ENCODE measurements at places on chromosomes 7 and 10. TPM values are rescaled to one million over a fixed set of nuclear protein-coding genes. Genes with fewer than 3 reads are reported as not detected.

GRCh38 chr7:2517026-2517425, 2.5 kb upstream of the LFNG start:
- no peak for DNase-seq

DNA sequence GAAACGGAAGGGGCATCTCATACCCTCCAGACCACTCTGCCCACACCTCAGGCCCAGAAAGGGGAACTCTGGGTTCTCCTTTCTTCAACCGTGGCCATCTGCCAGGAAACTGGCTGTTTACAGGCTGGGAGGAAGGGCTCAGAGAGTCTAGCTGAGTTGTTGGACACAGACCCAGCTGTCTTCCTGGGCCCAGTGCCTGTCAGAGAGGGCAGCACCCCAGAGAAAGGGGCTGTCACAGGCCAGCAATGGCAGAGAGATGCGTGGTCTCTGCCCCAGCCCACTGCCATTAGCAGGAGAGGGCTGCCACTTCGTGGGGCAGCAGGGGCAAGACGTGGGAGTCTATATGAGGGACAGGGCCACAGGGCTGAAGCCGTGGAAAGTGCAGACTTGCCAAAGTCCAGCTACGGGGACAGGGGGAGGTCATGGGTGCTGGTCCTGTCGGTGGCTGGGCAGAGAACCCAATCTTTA, 11.0 kb downstream of the GRID1 start:
- no peak for DNase-seq

DNA sequence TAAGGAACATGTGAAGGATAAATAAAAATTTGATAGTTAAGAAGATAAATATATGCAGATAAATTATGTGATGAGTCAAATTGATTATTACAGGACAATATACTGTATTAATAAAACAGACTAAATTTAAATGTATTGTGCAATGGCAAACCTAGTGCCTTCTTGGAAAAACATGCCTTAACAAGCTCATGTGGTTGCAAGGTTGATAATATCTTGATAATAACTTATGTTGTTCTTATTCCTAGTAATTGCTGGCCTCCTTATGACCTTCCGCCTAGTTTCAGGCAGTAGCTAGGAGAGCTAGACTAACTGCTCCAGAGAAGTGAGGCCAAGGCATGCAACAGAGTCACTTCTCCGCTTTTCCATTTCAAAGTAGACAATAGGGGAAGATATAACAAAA, 7.6 kb upstream of the RAB11FIP2 start:
- DNase-seq = no peak

The CCDC126 gene
- 18.5 TPM for polyA plus RNA-seq

- DNase-seq = no peak
Observed at GRCh38 chr10:47248386-47249090, 51.5 kb upstream of the GDF10 start.

The CLDN3 gene
- polyA plus RNA-seq = 1.8 TPM

GRCh38 chr10:69652857-69653199, 22.8 kb downstream of the FAM241B start:
- no peak for DNase-seq

DNA sequence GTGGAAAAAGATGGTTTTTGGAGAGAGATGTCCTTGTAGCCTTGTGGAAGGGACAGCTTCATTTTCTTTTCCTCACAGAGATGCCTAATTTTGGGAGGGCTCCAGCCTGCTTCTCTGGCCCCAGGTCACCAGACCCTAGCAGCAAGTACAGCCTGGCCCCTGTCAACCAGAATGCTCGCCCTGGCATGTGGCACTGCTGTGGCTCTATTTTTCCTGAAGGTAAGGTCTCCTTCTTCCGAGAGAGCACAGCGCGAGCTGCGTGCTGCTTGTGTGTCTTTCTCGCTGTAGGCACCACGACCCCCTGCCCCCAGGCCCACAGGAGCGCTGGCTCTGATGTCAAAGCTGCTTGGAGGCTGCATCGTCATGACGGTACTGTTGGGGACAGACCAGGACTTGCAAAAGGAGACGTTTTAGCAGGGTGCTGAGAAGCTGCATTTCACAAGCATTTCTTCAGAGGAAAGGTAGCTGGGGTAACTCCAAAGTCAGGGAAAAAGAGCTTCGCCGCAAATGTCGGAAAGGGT, 58.7 kb downstream of the CLEC2L start:
- no peak for DNase-seq

The ACSL5 gene
- polyA plus RNA-seq = 3.2 TPM

DNA sequence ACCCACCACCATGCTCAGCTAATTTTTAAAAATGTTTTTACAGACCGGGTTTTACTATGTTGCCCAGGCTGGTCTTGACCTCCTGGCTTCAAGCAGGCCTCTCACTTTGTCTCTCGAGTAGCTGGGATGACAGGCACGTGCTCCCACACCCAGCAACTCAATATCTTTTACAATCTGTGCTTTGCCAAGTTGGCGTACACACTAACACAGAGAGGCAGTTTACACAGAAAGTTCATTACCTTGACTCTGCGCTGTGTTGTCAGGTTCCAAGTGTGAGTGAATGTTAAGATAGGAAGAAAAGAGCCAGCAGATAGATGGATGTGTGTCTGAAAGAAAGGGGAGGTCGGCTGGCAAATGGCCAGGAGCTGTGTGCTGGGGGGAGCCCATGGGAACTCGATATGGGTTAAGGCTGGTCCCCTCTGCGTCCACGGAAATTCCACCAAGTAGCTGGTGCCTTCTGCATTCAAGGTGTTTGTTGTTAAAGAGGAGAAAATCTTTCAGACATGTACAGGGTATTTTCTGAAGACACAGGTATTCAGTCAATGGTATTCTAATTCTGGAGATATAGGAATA, 299.8 kb downstream of the CAMK1D start:
- DNase-seq = no peak

DNA sequence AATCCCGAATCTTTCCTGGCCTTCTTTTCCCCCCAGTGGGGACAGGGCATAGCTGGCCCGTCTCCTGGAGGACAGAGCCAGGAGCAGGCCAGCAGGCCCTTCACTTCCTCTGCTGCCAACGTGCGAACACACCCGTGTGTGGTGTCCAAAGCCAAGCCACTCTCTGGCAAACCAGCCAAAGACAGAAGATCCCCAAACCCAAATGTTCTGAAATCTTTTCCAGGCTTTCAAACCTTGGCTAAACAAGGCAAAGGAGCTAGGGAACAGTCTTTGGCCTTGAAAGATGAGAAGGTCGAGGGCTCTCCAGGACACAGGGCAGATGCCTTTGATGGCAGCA, 63.0 kb downstream of the PROSER2 start:
- no peak for DNase-seq

- DNase-seq = no peak
Observed at GRCh38 chr10:269440-270074, 134.3 kb downstream of the ZMYND11 start.

GRCh38 chr7:16515785-16516685, 10.6 kb upstream of the LRRC72 start:
- no peak for DNase-seq

The ATP6V1F gene
- polyA plus RNA-seq = 221 TPM

The GIMAP2 gene
- polyA plus RNA-seq = 10.1 TPM

- no peak for DNase-seq
Observed at GRCh38 chr10:22427101-22427500, 81.8 kb downstream of the SPAG6 start.

The CDNF gene
- 2.9 TPM for polyA plus RNA-seq

GRCh38 chr7:126723966-126724544, 528.7 kb downstream of the GRM8 start:
- no peak for DNase-seq

The CCZ1 gene
- 101 TPM for polyA plus RNA-seq

The IDI2 gene
- polyA plus RNA-seq = 0.33 TPM

DNA sequence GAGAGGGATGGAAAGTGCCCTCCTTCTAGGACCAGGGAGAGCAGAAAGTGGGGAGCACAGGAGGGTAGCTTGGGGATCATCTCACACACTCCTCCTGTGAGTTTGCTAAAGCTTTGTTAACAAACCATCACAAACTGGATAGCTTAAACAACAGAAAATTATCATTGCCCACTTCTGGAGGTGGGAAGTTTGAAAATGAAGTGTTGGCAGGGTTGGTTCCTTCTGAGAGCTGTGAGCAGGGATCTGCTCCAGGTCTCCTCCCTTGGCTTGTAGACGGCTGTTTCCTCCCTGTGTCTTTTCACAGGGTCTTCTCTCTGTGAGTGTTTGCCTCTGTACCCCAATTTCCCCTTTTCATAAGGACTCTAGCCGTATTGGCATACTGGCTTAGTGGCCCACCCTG, 32.0 kb upstream of the CXCL12 start:
- no peak for DNase-seq

- DNase-seq = no peak
Observed at GRCh38 chr7:66921396-66921917, 432 bp downstream of the TMEM248 start.

The NKX2-3 gene
- polyA plus RNA-seq = not detected

The PTN gene
- polyA plus RNA-seq = 144 TPM

GRCh38 chr7:495761-496321, 23.8 kb downstream of the PDGFA start:
- no peak for DNase-seq

DNA sequence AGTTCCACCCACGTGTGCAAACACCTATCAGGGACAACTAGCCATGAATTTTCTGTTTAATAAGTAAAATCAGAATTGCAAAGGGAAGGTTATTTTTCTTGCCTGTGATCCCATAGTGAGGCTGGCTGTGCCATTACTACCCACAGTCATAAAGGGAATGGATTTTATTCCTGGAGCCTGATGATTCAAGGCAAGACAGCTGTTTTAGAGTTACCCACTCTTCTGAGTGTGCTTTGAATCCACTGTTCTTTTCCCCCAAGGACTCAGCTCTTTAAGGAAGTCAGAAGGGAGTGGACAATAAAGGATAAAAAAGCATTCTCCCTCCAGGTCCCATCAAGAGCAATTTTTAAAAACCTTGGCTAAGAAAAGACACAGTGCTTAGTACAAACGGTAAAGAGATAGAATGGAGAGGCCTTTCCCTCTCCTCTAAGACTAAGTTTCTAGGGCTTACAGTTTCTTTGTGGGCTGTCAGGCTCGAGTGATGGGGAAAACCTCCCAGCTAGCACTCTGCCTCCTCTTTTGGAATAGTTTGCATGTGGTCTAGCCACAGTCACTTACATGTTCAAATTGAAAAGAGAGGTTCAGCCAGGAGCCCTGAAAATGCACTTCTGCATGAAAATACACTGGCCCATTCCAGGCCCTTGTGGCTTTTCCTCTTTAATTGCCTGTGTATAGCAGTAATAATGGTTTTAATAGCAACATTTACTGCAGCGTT, 5.1 kb upstream of the LRRC4 start:
- no peak for DNase-seq

- DNase-seq = no peak
Observed at GRCh38 chr7:152975076-152975475, 215.5 kb downstream of the ACTR3B start.

DNA sequence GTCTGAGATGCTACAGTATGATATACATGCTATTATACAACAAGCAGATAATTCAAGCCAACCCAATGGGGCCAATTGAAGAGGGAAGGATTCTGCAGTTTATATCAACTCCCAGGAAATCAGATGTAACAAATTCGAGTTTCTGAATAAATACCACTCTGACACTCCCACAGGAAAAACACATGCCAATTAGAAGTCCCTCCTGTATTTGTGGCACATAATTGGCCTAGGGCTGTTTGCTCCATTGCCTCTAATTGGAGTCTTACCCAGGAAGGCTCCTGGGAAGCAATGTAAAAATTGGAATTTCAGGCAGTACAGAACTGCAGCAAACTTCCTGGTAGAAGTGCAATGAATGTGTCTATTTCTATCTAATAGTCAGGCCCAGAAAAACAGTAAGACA, 4.7 kb downstream of the PPA1 start:
- DNase-seq = no peak

GRCh38 chr7:47954231-47954911, 6.1 kb upstream of the PKD1L1 start:
- DNase-seq = no peak

The CDK14 gene
- polyA plus RNA-seq = 35.0 TPM

- no peak for DNase-seq
Observed at GRCh38 chr7:8290645-8291308, 28.8 kb upstream of the ICA1 start.

GRCh38 chr7:102193806-102194205, 92.9 kb upstream of the SH2B2 start:
- no peak for DNase-seq

The PRF1 gene
- polyA plus RNA-seq = 0.32 TPM

- DNase-seq = no peak
Observed at GRCh38 chr7:133770863-133771492, 356.2 kb upstream of the LRGUK start.

DNA sequence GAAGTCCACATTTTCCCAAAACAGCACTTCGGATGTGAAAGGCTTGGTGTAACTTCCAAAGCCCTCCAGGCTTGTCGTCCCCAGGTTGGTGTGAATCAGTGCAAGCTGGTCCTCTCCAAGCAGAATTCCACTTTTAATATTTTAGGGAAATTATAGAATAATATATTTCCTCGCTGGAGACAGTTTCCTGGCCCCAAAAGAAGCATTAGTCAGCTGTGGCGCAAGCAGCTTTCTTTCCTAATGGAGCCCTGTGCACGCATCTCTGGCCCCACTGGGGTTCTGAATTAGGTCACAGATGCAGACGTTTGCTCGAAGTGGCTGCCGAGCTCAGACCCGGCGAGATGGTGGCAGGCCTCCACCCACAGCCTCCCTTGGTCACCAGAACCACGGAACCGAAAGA, 33.3 kb upstream of the MNX1 start:
- DNase-seq = no peak

DNA sequence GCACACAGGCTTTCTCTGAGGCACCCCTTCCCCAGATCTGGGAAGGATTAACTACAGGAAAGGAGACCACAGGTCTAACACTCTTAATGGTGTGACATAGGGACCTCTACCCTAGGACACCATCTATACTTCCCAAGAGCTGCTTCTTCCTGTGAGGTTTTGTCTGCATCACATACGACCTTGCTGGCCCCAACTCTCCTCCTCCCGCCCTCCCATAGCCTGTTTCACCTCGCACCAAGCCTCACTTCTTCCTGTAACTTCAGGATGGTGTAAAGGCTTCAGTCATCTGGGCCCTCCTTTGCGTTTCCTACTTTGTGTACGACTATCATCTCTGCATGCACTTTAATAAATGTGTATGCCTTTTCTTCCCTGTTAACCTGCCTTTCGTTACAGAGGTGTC, 274.3 kb downstream of the KLF6 start:
- DNase-seq = no peak

DNA sequence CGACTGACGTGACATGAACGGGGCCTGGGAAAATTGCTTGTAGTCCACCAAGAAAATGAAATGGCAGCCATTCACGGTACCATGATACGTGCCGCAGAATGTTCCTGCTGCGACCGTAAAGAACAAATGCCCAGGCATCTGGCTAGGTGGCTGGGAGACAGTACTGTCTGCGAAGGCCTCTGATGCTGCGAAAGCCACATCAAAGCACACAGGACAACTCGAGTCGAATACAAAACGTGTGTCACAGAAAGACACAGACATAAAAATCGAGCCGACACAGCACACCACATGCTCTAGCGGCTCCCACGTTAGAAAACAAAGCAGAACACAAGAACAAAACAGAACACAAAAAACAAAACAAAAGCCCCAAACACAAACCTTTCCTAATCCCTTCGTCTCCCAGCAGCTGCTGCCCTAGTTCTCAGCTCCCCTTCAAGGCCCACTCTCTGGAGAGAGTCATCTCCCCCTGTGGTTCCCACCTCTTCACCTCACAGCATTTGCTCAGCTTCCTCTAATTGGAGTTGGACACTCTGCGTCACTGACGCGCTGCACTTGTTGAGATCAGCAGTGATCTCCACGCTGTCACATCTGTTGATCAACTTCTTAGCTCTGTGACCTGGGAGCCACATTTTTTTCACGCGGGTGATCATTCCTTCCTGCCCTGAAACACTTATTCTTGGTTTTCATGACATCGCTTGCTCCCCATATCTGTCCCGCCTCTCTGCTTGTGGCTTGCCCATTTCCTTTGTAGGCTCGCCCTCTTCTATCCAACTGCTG, 112.2 kb downstream of the CLEC2L start:
- no peak for DNase-seq
